ENCODE measurements at places on chromosomes 3 and 15. TPM values are rescaled to one million over a fixed set of nuclear protein-coding genes. Genes with fewer than 3 reads are reported as not detected.

NSMCE3 gene
- total RNA-seq: 16.1 TPM

DNA sequence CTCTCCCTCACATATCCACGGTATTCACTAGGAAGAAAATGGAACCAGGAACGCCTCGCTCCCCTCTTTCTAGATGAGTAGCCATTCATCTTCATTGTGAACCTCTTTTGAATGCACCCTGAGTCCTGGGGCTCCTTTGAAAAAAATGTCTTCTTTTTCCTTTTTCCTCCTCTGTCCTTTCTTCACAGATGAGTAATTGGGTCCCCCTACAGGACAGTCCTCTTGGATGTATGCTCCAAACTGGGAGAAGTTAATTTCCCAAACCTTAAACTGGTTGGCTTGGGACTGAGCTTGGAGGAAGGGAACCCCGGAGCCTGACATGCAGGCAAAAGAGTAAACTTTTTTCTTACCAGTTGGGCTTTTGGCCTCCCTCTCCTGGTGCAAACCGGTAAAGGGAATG lies 108.8 kb downstream of the DPH6 start:
- H3K27ac ChIP-seq: no peak overlapping the region
- H3K4me3 ChIP-seq: no peak overlapping the region
- no peaks in the 10 kb centered on the region for H3K27me3 ChIP-seq
- H3K36me3 ChIP-seq: no peaks in the 10 kb centered on the region

- peak; percentile 44 for DNase-seq
- H3K4me1 ChIP-seq: peaks cover 5% of the 10 kb centered on the region
- no peak overlapping the region for H3K4me3 ChIP-seq
- H3K27me3 ChIP-seq: peaks cover 41% of the 10 kb centered on the region
- no peaks in the 10 kb centered on the region for H3K36me3 ChIP-seq
Observed at GRCh38 chr3:132038198-132038825, 3.5 kb upstream of the CPNE4 start.

EFCC1 gene
- 1.5 TPM for total RNA-seq

REC114 gene
- not detected for total RNA-seq

TRAT1 gene
- total RNA-seq: not detected

Measured in neural progenitor cell (in vitro differentiated cells).